Fibroblast of lung (primary cell): ENCODE measurements at places on chromosomes 6 and 20. TPM values are rescaled to one million over a fixed set of nuclear protein-coding genes. Genes with fewer than 3 reads are reported as not detected.

Gene CLPSL1
- polyA plus RNA-seq: not detected in 2 replicates

Gene NANP
- polyA plus RNA-seq: 9.4 and 9.9 TPM in 2 replicates

DNA sequence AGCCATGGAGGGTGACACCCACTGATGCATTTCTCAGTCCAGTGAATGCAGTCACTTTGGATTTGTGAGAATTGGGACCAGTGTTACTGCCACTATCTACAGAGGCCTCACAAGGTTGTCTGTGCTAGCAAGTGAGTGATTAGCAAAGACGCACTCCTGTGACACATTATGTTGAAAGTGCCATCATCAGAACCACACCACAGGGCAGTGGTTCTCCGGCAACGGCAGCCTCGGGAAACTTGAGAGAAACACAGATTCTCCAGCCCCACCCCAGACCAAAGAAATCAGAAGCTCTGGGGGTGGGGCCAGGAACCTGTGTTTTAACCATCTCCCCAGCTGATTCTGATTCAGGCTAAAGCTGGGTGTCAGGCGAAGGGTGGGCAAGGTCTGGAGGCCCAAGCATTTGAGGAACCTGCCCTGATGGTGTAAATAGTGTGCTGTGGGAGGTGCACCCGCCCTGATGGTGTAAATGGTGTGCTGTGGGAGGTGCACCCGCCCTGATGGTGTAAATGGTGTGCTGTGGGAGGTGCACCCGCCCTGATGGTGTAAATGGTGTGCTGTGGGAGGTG lies 39.9 kb downstream of the TMEM242 start:
- no peak for DNase-seq

GRCh38 chr6:125129354-125129753 lies 24.2 kb upstream of the TPD52L1 start:
- no peak for DNase-seq

Gene RBM24
- polyA plus RNA-seq: 1.8 and 2.5 TPM in 2 replicates

DNA sequence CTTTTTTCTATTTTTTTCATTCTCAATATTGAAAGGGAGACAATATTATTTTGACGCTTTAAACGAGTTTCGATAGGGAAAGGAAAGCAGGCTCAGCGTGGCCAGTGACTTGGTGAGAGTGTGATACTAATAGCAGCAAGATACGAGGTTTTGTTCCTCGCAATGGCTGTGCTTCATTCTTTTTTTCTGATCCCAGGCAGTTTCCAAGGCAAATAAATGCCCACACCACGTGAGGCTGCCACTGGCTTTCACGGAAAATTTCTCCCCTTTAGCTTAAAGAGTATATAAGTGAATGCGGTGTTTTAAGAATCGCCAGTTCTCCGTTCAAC lies 196.4 kb upstream of the ZNF184 start:
- no peak for DNase-seq

DNA sequence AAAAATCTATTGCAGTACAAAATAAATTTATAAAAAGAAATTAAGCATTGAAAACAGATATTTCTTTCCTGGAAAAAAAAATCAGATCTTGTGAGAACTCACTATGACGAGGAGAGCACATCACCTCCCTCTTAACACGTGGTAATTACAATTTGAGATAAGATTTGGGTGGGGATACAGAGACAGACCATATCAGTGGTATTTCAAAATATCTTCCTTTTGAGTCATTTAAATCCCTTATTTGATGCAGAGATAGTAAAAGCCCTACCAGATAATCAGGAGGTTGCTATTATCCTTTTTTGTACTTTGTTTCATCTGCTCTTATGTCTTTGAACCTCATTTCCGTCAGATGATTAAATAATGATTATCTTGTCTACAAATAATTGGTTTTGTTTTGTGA lies 800.4 kb downstream of the KIF16B start:
- DNase-seq: no peak

Gene PACSIN1
- 0.02 TPM in 1 of 2 replicates, not detected in the other for polyA plus RNA-seq
